ENCODE measurements at places on chromosomes 12 and 14.

DNA sequence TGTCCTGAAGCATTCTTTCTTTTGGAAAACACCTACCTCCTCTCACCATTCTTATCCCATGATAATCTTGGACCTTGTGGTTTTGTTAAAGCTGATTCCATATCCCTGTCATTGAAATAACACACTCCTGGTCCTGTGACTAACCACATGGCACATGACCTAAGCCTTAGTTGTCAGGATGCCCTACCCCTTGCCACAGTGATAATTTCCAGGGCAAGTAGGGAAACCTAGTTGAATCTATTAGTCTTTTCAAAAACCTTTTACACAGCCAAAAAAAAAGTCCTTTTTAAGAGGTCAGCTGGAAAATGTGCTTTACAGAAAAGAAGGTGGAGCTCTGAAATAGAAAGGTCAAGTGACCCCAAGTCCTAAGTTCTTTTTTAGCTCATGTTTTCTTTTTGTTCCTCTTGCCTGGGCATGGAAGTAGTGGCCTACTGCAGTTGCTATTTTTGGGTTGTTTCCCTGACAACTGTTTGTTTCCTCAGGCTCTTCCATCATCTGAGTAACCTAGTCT, 608.4 kb downstream of the LRFN5 start:
- DNase-seq: no peak

DNA sequence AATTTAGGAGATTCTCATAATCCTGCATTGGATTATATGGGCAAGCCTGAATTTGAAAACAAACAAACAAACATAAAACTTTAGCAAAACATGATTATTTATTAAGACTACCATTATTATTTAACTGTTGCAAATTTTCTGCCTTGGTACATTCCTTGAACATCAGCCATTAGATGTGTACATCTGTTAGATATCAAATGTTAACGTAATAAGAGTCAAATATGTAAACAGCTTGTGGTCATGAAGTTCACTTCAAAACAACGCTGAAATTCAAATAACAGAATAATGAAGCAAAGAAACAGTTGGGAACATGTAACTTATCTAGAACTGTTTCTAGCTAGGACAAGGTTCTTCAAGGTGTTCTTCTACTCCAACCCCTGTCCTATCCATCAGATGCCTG, 14.3 kb upstream of the TMX1 start:
- no peak for DNase-seq

- peak; percentile 32 for DNase-seq
These were observed 29.0 kb downstream of the ATF7IP start for GRCh38 chr12:14394317-14395073.

- DNase-seq: no peak
These were observed 6.3 kb downstream of the RNF10 start for GRCh38 chr12:120540445-120540844.

DNA sequence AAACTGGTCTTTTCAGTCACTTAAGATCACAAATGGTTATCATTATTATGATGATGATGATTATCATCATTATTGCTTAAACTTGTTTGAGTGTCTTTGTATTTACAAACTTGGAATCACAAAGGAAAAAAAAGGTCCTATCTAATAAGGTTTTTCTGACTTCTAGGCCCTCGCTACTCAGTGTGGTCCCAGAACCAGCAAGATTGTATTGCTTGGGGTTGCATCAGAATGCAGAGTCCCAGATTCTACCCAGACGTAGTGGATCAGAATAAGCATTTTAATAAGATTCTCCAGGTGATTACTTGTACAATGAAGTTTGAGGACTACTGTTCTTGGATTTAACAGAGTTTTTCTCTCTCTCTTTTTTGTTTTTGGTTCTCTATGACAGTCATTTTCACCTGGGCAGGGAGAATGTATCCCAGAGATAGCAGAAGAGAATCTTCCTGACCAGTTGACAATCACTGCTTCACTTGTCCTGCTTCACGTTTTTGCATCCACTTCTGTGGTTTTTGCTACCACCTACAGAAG, 29.3 kb upstream of the PPP1R12A start:
- DNase-seq: no peak

- DNase-seq: no peak
These were observed 83.6 kb upstream of the HECTD1 start for GRCh38 chr14:31291210-31291609.

DNA sequence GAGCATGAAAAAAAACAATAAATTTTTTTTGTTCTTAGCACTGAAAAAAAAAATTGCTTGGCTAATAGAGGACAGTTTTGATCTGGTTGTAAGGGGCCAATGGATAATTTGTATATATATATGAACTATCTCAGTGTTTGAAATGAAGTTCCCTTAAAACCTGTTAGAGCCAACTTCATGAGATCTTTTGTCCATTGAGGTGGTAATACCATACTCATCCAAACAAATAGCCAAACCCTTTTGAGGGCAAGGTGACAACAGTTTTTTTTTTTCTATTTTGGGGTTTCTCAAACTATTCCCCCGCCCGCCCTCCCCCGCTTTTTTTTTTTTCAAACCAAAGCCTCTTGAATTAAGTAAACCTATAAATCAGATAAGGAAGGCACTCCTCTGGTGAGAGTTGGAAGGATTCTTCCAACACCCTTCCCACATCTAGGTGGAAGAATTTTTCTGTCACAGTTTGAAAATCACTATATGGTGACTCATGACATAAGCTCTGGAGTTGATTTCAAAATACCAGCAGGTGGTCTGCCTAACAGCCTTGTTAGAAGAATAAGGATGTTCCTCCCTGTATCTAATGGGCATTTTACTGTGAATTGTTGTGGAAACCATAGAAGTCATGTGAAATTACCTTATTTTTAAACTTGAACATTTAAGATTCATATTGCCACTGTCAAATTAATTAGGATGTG, 10.2 kb downstream of the ARHGAP5 start:
- DNase-seq: no peak

DNA sequence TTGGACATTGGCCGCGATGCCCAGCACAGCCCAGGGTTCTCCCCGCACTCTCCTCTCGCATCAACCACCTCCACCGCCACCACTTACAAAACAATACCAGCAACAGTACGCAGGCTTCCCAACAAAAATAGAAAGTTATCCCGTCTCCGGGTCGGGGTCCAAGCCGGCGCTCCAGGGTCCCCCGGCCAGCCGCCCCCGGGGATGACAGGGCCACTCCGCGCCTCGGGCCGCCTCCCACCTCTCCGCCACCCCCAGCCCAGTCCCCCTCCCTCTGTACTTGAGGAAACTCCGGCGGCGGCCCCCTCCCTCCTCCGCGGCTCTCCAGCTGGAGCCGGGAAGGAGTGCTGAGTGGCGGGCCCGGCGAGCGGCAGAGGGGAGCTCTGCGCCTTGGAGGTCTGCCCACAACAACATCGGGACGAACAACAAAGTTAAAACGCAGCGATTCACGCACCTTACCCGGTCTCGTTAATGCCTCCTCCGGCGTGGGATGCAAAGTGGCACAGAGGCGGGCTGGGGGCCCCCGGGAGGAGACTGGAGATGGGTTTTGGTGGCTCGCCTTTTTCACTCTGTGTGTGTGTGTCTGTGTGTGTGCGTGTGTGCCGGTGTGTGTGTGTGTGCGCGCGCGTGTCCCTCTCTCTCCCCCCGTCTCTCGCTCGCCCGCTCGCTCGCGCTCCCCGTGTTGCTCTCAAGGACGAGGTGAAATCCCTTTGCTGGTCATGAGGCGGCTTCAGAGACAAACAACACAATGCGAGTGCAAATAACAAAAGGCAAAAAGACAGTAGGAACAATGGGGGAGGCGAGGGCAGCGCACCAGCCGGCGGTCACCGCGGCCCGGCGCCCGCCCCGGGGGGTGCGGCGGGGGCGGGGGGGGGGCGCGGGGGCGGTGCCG, 386.8 kb downstream of the BCAT1 start:
- DNase-seq: peak; percentile 2

DNA sequence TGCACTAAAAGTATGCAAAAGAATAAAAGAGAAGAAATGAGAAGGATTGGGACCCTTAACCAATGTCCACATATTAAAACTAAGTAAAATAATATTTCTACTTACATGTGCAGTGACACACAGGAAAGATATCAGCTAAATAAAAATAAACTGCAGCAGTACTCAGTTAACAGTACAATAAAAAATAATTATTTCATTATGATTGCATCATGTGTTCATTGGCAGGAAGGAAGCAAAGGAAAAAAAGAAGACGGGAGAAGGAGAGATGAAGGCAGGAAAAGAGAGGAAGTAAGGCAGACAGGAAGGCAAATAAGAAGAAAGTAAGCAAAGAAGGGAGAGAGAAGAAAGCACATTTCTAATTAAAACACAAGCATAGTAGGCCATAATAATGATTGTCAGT, 33.0 kb downstream of the RASSF9 start:
- DNase-seq: no peak

Data from activated naive CD4-positive, alpha-beta T cell treated with Interleukin-2 at 50 U/mL for 16 hours (primary cell).